ENCODE measurements at places on chromosomes 5 and 9.

- no peak for DNase-seq
Measured at GRCh38 chr9:133487331-133487725, 8.4 kb upstream of the SLC2A6 start.

DNA sequence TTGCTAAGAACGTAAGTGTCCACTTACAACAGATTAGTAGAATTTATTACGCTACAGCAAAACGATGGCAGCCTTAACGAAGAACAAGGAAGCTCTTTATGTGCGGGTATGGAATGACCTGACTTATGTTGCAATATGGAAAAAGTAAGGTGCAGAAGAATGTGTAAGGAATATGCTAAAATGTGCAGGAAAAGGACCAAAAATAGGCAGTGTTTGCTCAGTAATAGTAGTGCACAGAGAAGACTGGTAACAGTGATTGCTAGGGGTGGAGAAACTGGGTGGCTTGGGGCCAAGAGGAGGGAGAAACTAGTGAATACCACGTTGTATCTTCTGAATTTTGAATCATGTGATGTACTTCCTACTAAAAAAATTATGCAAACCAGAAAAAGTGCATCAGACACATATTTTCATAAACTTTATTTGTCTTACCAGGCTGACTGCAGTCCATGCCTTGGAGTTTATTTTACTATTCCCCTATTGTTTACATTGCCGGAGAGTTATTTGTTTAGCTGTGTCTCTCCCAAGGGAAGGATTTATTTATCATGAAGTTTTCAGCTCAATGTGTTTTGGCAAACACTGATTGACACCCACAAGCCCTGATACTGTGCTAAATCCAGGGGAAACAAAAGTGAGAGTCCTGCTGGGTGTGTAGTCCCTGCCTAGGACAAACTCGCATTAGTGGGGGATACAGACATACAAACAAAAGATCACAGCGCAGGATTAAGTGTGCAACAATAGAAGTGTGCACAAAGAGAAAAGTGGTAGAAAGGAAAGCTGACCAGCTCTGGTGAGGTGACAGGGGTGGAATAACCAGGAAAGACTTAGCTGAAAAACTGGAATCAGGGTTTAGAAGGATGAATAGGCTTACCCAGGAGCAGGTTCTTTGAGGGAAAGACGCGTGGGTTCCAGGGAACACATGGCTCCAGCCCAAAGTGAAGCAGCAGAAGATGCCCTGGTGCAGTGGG is 34.0 kb upstream of the ZNF484 start:
- no peak for DNase-seq

GRCh38 chr5:132474131-132474723 is 16.3 kb downstream of the IRF1 start:
- DNase-seq: no peak

- no peak for DNase-seq
Measured at GRCh38 chr9:111598733-111599091, 735 bp downstream of the PTGR1 start.

DNA sequence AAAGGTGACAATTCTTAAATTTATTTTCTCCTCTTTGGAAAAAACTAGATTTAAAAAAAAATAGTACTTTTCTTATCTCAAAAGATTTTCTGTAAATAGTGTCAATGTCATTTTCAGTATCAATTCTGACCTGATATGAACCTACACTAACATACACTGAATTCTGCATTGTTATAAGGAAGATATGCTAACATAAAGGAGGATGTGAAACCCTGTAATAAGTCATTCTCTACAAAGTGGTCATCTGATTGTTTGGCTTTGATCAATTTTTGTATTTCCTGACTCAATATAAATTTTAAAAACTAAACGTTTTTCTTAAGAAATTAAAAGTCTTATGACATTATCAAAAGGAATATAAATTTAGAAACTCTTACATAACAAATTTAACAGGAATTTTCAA is 233.6 kb upstream of the EDIL3 start:
- no peak for DNase-seq

GRCh38 chr5:78041805-78042204 is 252.7 kb downstream of the AP3B1 start:
- no peak for DNase-seq

DNA sequence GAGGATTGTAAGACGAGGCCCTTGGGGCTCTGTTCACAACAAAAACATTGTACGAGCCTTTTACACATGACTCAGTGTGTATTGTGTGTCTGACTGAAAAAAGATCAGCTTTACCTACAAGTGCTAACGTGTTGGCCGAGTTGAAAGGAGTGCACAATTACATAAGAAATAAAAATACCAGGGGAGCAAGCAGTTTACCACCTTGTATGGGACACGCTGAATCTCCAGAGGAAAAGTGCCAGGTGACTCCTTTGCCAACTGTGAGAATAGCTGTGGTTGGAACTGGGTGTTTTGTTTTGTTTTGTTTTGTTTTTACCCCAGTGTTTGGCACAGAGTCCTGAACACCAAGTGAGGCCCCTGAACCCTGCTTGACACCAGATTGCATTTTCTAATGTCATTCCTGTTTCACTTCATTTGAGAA is 32.8 kb upstream of the ZSWIM6 start:
- DNase-seq: no peak

GRCh38 chr5:170139786-170140335 is 34.2 kb downstream of the FOXI1 start:
- no peak for DNase-seq

- no peak for DNase-seq
Measured at GRCh38 chr9:34994260-34994899, 4.8 kb downstream of the DNAJB5 start.

DNA sequence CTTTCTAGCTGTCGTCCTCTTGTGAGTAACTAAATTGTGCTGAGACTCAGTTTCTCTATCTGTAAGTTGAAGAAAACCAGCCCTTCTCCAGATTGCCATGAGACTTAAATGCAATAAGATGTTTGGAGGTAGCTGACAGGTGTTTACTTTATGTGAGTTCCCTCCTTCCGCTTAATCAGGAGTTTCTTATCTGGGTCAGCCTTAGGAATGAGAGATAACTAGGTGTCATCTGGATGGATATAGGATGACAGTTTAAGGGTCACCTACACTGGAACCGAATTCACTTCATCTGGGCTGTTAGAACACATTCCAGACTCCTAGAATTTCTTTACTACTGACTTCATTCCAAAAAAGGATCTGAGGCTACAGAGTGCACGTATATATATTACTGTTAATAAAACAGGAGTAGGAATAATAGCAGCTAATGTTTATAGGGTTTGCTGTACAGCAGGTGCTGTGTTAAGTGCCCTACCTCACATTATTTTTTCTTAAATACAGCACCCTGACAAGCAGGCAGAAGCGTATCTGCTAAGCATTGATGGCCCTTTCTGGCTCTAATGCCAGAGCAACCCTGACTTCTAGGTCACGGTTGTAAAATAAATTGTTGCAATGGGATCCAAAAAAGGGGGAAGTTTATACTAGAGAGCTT is 30.0 kb upstream of the CPEB4 start:
- no peak for DNase-seq

DNA sequence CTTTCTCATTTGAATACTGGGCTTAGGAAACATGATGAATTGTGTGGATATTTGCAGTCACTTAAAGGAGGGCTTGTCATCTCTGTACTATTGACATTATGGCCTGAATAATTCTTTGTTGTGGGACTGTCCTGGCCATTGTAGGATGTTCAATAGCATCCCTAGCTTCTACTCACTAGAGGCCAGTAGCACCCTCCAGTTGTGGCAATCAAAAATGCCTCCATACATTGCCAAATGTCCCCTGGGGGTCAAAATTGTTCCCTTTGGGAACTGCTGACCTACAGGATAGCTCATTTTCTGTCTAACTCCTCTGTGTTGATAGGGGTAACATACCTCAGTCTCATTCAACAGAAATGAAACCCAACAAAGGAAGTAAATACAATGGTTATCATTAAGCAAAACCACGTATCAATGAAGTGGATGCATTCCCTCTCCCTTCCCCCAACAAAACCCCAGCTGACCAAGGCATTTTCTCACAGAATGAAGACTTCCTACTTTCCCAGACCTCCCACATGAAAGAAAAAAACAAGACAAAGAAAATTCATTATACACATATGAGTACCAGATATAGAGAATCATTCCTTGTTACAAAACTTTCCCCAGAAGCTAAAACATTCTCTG is 18.1 kb downstream of the FYB1 start:
- DNase-seq: no peak

DNA sequence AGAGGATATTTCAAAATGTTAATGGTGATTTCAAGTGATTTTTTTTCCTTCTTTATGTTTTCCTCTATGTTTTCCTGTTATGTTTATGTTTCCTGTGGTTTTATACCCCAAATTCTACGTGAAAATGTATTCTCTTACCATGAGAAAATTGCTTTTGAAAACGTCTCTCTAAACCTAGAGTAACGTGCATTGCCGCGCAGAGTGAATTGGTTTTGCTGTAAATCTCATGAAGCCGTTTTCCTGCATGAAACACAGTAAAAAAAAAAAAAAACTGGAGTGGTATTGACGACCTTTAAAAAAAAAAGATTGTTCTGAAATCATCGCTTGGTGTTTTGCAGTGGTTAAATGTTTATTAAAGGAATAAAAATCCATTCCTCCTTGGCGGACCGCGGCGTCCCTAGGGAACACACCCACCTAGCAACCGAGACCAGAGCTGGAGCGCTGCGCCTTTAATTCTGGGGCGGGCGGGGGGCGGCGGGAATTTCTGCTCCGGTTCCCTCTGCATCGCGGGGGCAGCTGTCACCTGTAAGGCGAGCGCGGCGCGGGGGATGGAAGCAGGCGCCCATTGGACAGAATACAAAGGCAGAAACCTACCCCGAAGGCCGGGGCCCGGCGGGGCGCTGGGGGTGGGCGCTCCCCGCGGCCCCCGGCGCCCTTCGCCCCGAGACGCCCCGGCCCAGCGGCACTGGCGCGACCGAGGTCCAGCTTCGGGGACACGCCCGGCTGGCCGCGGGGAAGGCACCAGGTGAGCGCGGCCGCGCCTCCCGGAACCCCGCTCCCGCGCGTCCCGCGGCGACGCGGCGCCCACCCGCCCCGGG is at the start of gene SOWAHA:
SOWAHA (plus strand) TSS at position 522 of the 818 bp plus-strand sequence. CDS start 320 bp downstream, outside the sequence.
- no peak for DNase-seq

DNA sequence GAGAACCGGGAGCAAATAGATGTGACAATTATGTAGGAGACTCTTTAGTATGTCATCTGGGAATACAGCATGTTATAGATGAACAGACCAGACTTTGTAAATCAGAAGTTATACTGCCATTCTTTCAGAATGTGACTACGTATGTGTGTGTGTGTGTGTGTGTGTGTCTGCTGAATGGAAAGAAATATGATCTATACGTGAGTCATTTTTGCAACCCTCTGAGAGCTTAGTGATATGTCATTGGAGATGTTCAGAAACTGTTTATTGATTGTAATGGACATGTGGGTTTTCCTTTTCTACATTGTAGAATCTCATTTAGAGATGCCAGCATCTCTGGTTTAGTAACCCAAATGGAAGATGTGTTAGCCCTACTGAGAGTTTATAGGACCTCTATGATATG is 731.5 kb downstream of the TLE1 start:
- no peak for DNase-seq

- DNase-seq: no peak
Measured at GRCh38 chr9:27473111-27473529, 51.0 kb upstream of the IFNK start.

DNA sequence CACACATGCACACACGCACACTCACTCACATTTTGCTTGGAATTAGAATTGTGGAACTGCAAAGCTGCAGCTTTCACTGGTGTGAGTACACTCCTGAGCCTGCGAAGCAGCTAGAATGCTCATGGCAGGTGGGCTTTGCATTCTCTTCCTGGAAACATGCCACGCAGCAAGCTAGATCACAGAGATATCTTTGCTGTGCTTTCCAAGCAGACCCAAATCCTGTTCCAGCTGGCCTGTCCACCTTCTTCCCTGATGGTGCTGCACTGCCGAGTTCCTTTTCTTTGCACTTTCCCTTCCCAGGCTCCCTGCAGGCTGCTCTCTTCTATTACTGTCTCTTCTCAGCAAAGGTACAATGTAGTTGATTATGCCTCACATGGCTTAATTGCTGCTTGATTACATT is 92.7 kb upstream of the CKMT2 start:
- DNase-seq: no peak

- DNase-seq: no peak
Measured at GRCh38 chr5:61569353-61569752, 237.3 kb downstream of the ZSWIM6 start.

DNA sequence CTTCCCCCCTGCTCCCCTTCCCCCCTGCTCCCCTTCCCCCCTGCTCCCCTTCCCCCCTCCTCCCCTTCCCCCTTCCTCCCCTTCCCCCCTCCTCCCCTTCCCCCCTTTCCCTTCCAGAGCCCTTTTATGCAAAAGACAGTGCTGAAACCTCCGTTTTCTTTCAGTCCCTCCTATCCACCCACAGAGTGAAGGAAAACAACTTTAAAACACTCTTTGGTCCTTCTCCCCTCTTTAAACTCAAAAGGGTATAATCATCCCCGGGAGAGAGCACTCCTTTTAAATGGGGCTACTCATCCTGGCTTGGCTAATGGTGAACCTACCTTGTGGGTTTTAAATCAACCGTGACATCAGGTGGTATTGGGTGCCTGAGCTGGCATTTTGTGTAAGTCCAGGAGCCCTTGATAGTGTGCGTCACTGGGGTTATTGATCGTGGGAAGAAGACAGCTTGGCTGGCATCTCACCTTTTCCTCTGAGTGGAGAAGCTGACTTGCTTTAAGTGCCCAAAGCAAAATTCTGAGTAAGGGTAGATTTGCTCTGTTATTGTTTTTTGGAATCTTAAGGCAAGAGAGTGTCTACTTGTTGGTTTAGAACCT is 2.7 kb downstream of the LARP1 start:
- no peak for DNase-seq

GRCh38 chr5:1946776-1947175 is 64.1 kb upstream of the IRX4 start:
- no peak for DNase-seq

DNA sequence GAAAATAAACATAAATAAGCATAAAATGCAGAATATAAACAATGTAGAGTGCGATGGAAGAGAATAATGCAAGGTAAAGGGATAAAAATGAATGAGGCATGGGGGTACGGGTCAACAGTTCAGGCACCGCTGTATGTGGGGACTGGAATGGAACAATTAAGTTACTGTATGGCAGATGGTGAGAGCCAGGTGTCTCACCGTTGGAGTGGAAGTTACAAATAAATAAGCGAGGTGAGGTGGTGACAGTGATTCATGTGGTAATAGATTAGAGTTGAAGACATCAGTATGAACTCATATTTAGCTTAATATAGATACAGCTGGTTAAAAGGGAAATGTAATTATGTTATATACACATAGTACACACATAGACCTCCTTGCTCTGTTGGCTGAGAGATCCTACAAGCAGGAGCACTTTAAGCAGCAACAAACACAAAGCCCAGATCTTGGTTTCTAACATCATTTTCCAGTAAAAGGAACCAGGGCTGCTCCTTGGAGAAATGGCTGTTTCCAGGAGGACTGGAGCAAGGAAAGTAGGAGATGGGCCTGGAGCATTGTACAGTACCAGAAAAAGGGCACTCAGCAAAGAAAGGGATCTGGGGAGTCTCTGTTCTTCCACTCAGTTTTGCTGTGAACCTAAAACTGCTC is 2.4 kb upstream of the OMD start:
- no peak for DNase-seq

- DNase-seq: no peak
Measured at GRCh38 chr5:62208218-62208852, 97.7 kb upstream of the KIF2A start.

All from GM12864 (cell line).